Thoracic aorta (tissue), 2 donors: ENCODE measurements at places on chromosomes 7 and 10. TPM values are rescaled to one million over a fixed set of nuclear protein-coding genes. Genes with fewer than 3 reads are reported as not detected.

DNA sequence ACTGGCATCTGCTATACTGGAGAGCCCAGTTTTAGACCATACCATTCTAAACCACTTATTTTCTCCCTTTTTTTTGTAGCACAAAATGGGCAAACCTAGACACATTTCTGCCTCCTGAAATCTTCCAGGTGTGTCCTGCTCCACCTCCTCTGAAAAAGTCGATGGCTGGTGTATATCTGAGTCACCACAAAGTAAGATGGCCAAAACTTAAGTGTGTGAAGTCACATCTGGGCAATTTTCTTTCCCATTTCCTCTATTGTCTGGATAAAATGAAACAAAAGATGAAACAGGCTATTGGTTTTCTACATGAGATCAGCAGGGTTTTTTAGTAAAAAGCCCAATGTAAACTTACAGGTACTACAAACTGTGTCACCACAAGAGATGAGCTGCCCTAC lies 65.5 kb downstream of the OSBPL3 start:
- DNase-seq = no peak

GRCh38 chr7:4934419-4935025 lies 24.5 kb downstream of the MMD2 start:
- no peak for DNase-seq

GRCh38 chr10:16242446-16242845 lies 194.4 kb upstream of the PTER start:
- no peak for DNase-seq

GRCh38 chr7:101558742-101559325 lies 70.3 kb downstream of the MYL10 start:
- DNase-seq = no peak

GRCh38 chr7:97844036-97844435 lies 28.2 kb downstream of the ASNS start:
- no peak for DNase-seq

DNA sequence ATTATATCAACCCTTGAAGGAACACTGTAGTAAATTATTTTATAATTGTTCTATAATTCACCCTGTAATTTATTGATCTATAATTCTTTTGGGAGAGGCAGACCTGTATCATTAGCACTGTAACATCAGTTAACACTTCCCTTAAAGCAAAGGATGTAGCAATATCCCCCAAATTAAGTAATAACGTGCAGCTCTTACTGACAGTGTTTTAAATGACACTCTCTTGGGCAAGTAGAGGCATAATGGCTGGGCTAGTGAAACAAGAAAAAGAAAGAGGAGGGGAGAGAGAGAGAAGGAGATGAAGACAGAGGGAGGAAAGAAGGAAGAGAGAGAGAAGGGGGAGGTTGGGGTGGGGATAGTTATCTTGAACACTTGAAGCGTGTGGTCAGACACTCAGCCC lies 161.0 kb upstream of the RNF32 start:
- no peak for DNase-seq

GRCh38 chr10:21289961-21290360 lies 235.5 kb downstream of the SKIDA1 start:
- no peak for DNase-seq

Gene UCN3
- not detected for total RNA-seq

- no peak for DNase-seq
These were observed 33.1 kb downstream of the STAMBPL1 start for GRCh38 chr10:88913127-88913526.

GRCh38 chr10:12999849-13000248 lies 1.7 kb downstream of the CCDC3 start:
- DNase-seq = no peak

DNA sequence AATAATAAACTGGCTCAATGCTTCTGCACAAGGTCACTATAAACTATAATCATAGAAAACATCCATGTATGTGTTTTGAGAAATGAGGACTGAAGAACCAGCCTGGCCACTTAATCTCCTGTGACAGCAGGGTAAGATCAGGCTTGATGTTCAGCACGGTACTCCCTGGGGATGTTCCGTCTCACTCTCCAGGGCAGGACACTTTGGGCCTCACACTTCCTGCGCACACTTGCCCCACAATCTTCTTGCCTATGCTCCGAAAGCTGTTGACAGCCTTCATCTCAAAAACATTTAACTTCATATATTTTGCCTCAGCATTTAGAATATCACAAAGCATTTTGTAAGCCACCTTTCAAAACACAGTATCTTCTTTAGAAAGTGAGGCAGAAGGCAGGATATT lies 92.7 kb downstream of the PARD3 start:
- no peak for DNase-seq

Gene CPA5
- not detected for total RNA-seq

Gene DLX5
- 0.92 TPM for total RNA-seq
